Activated CD4-positive, alpha-beta T cell treated with anti-CD3 and anti-CD28 coated beads for 36 hours (primary cell): ENCODE measurements at places on chromosomes 6 and 20.

DNA sequence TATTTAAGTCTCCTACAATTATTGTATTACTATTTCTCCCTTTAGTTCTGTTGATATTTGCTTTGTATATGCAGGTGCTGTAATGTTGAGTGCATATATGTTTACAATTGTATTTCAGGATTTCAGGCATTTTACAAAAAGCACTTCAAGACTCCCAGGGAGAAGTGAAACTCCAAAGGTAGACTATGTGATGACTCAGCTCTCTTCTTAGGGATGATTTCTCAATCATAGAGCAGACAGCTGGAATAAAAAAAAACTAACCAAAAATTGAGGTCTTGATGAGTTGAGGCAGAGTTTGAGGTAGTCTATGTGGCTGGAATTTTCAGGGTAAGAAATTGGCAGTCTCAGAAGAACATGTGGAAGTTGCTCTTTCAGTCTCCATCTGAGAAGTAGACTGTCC lies 786.1 kb downstream of the TFAP2A start:
- no peak for DNase-seq

- DNase-seq: no peak
These were observed 10.5 kb upstream of the AVP start for GRCh38 chr20:3094848-3095629.

DNA sequence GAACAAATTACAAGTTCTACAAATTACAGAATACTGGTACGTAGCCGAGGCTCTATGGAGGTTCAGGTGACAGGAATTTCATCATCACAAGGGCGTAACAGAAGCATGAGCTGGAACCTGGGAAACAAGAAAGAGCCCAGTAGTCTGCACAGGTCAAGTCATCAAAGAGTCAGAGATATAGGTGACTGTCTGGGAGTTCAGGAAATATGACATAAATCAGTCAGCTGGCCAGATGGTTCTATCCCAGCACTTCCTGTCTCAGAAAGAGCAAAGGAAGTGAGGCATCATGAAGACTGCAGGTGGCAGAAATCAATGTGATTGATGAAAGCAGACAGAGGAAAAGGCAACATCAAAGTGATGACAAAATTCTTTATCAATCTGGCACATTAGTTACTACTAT lies 23.3 kb downstream of the MYCT1 start:
- DNase-seq: no peak

DNA sequence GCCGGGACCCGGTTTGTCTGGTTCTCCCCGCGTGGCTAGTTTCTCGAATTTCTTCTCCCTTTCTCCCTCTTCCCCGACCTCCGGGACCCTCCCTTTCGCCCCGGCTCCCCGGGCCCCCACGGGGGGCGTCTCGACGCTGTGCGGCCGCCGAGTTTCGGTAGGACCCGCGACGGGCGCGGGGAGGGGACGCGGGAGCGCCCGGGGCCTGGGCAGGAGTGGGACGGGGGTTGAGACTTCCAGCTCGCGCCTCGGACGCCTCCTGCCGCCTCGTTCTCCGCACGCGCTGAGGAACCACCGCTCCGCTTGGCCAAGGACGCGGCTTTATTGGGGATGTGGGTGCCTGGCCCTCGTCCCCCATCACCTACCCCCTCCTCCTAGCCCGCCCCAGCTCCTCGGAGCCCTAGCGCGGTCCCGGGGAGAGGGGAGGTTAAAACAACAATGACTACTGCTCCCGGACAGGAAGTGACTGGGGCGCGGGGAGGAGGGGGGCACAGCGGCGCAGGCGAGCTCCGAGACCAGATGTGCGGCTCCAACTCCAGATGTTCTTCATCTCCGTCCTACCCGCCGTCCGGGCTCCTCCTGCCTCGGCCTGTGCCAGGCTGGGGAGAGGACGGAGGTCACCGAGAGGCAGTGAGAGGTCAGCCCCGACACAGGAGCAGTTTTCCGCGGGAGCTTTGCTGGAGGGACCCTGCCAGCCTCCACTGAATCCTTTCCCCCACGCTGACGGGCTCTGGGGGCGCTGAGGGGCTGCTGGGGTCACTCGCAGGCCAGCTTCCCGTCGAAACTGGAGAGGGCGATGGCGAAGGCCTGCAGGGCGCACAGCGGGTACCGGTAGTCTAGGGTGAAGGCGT lies 917 bp upstream of the TEAD3 start:
- peak; percentile 70 for DNase-seq

DNA sequence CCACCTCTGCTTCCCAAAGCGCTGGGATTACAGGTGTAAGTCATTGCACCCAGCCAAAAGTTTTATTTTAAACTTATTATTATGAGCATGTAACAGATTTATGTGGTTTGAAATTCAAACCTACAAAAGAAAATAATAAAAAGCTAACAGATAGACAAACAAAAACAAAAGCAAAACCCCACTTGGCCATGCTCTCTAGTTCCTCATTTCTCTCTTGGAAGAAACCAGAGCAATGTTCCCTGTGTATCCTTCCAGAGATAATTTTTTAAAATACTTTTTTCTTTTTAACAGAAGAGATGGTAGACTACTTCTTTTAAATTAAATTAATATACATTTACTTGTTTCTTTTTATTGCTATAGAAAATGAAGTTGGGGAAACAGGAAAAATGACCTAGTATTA lies 28.0 kb upstream of the SLC17A3 start:
- DNase-seq: no peak

DNA sequence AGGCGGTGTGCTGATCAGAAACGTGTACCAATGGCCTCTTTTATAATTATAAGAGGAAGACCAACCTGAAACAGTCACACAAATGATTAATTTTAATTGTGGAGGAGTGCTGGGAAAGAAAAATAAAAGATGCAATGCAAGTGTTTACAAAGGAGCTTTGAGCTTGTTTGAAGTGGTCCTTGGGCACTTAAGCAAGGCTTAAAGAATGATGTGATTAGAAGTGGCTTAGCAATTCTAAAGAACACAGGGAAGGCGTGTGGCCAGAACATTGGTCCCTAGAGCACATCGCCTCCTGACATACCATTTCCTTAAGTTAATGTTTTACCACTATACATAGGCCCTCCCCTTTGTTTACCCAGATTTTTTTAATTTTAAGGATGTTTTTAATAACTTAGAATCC lies 26.1 kb downstream of the PTPN1 start:
- no peak for DNase-seq

DNA sequence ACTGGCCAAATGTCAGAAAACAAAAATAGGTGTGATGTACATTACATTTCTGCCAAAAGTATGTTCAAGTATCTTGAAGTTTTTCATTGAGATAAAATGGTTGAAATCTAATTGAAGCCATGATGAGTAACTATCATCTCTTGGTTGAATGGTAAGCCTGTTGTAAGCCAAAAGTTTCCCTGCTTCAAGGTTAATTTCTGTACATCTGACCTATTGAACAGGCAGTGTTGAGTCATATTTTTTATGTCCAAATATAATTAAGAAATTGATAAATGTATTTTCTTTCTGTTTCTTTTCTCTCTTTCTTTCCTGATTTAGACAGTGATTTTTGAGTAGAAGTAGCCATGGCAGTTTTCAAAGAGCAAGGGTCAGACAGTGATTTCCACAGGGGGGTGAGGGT lies 4.4 kb downstream of the RREB1 start:
- no peak for DNase-seq

GRCh38 chr6:147826698-147827097 lies 318.2 kb downstream of the SAMD5 start:
- DNase-seq: no peak

- DNase-seq: no peak
These were observed 81.7 kb downstream of the PERP start for GRCh38 chr6:138025528-138025978.

- DNase-seq: no peak
These were observed 1050.0 kb downstream of the EPHA7 start for GRCh38 chr6:92369309-92369708.

DNA sequence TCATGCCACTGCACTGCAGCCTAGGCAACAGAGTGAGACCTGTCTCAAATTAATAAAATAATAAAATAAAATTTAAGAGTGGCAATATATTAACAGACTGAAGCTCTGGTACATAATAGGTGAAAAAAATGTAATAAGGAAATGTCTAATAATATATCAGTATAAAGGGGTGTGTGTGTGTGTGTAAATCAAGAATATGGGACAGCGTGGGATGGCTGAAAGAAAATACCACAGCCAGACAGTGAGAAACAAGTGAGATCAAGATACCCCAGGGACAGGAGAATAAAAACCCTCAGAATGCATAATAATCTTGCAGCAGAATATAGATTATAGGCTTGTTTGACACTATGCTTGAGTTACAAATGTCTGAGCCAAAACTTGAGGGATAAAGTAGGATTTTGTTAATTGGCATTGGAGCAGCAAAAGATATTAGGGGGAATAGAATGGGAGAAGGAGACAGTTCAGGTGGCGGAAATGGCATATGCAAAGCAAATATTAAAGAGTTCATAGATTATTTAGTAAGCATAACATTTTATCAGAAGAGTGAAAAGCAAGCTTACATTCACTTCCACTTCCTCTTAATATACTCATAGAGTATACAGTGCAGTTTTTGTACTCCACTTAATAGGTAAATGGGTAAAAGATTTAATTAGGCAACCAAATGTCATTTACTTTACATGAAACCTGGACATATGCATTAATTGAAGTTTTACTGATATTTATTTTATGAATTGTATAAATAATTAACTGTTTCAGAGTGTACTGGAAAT lies 398.5 kb upstream of the GJE1 start:
- DNase-seq: no peak

- DNase-seq: no peak
These were observed 64.1 kb downstream of the FAM50B start for GRCh38 chr6:3913077-3913957.

DNA sequence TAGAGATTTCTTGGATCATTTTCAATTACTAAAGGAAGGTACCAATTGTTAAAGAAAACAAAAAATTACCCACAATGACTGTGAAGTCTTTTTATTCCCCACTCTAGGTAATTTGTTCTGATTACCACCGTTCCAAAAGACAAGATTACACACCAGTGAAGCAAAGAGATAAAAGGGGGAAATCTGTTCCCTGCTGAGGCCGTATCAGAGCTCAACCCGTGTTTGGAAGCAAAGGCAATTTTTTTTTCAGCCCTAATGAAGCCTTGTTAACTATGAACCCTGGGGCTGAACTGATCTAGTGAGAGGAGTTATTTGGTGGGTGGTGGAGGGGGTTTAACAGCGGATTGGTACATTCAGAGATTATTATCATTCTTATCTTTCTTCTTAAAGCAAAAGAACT lies 128.5 kb downstream of the ALDH8A1 start:
- DNase-seq: no peak

DNA sequence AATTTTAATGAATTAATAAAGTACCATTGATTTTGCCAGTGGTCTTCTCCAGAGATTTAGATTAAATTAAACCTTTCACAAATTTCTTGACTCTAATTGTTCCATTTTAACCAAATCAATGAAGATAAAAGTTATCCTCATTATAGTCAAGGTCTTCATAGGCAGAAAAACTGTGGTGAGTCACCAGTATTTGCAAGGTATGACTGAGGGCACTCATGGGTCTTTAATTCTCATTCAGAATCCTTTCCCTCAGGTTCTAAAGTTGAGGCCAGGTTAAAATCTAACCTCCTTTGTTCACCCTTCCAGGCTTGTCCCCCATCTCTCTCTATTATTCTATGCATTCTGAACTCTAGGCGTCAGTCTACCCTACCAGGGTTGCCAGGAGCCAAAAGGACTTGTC lies 93.9 kb downstream of the JAG1 start:
- no peak for DNase-seq

DNA sequence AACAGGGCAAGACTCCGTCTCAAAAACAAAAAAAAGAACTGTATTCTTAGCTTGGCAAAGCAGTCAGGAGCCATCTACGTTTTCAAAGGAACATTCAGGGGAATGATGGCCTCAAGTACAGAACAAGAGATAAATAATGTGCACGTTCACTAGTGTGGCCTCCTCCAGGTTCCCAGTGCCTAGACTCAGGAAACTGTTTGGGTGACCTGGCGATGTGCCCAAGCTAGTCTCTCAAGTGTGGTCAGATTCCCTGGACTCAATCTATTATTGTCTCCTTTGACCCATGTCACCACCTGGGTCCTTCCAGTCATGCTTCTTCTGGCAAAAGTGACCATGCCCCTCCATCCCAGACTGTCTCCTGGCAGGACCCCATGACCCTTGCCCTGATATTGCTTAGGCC lies 23.7 kb downstream of the TRAF3IP2 start:
- DNase-seq: no peak

- DNase-seq: no peak
These were observed 29.0 kb upstream of the ELOVL5 start for GRCh38 chr6:53377793-53378192.

DNA sequence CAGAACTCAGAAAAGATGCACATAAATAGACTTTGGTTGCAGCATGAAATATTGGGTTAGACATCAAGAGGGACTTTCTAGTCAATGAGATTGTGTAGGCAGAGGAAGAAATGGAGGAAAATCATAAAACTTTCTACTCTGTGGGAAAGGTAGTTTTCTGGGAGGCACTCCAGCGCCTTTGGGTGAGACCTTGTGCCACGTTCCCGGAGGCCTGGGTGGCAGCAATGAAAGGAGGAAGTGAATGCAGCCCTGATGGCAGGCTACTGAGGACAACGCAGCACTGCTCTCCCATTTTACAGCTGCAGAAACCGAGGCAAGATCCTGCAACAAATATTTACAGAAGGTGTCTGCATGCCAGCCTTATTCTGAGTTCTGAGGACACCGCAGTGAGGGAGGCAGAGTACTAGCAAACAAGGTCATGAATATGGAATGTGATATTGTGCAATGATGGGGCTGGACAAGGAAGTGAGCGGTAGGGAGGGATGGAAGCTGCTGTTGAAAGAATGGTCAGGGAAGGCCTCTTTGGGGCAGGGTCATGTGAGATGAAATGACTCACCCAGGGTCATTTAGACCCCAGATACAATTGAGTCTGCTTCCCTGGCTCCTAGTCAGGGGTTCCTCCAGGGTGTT lies 159.1 kb downstream of the TFAP2C start:
- no peak for DNase-seq

GRCh38 chr6:33748841-33749240 lies 2.1 kb upstream of the IP6K3 start:
- DNase-seq: no peak

- DNase-seq: no peak
These were observed 10.4 kb upstream of the PXDC1 start for GRCh38 chr6:3761989-3762270.

- no peak for DNase-seq
These were observed 646.6 kb downstream of the HACE1 start for GRCh38 chr6:104212977-104213668.

GRCh38 chr20:50717974-50718761 lies 13.2 kb upstream of the PARD6B start:
- no peak for DNase-seq

DNA sequence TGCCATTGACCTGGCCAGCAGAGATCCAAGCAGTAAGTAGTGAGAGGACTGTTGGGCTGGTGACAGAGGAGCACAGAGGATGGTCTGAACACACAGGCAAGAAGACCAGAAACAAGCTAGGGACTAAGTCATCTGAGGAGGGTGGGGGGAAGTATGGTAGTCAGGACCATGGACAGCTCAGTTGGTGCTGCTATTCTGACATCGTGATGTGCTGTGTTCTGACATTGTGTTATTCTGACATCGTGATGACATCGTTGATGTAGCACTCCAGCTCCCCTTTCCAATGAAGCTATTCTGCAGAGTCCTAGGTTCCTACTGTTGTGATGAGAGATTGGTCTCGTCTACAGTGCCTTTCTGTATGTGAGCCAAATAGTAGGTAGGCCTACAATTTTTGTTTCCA lies 28.7 kb downstream of the CFAP206 start:
- peak; percentile 68 for DNase-seq
